ENCODE measurements at places on chromosomes 7 and 10.

DNA sequence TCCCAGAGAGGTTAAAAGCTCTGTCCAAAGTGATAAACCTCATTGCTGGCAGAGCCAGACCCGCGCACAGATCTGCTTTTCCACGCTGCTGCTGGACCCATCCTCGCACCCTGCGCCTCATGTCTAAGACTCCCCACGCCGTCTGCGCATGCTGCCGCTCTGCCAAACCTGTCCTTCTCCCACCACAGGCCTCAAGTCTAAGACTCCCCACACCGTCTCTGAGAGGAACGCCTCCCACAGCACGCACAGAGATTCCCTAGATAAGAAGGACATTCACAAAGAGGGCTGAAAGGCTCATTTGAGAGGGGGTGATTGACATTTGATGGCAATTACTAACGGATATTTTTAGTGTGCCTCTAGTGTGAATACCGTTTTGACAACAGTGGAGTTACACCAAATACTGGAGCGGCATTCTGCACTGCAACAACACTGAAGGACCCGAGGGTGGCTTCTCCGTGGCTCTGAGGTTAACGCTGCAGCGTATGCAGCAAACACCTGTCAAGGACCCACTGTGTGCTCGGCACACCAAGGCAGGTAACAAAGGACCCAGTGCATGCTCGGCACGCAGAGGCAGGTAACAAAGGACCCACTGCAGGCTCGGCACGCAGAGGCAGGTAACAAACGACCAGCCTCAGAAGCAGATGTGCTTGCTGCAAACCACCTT lies 231.4 kb downstream of the DNAJB6 start:
- no peak for DNase-seq

GRCh38 chr7:113414401-113415035 lies 296.2 kb upstream of the SMIM30 start:
- no peak for DNase-seq

- DNase-seq = no peak
Measured at GRCh38 chr7:25073451-25073850, 51.6 kb downstream of the CYCS start.

GRCh38 chr10:93568105-93568390 lies 1.6 kb downstream of the FFAR4 start:
- no peak for DNase-seq

DNA sequence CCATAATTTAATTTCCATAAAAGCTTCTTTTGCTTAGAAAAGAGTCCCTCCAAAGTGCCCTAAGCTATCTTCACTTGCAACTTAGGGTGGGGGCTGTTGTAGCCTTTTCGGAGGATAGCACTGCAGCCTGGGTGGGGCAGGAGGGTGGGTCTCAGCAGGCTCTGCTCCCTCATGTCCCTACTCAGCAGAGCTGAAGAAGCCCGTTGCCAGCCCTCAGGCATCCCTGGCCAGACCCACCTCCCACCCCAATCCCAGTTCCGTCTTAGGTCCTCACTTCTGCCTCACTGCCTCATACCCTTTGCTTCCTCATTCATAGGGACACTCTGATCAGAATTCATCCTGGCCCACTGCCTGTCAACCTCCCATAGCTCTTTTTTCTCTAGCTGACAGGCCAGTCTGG lies 99.8 kb upstream of the ZMIZ1 start:
- no peak for DNase-seq

DNA sequence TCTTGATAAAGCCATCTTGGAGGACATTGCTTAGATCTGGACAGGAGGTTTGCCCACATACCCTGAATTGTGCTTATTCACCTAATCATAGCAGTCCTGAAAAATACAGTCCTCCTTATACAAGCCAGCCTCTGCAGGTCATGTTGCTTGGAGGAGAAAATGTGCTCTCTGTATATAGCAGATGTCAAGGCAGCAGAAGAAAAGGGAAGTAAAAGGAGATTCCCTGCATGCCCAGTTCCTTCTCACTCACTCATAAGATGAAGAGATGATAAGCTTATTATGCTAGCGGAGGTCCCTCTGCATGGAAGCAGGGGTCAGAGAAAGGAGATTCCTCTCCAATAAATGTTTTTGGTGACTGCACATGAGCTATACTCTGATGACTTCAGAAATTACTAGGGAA lies 458.8 kb upstream of the ZMIZ1 start:
- DNase-seq = no peak

GRCh38 chr7:158267742-158268435 lies 319.7 kb downstream of the PTPRN2 start:
- no peak for DNase-seq

GRCh38 chr7:100017300-100017699 lies 1.9 kb downstream of the ZKSCAN1 start:
- no peak for DNase-seq

All from right hindlimb (tissue), 1 donor.